Stimulated activated naive CD8-positive, alpha-beta T cell treated with anti-CD3 and anti-CD28 coated beads, Interleukin-15, Interleukin-2, amounts not matched to agents 100 U/mL and 50 U/mL, for 24 hours (primary cell): ENCODE measurements at places on chromosomes 1 and 21.

GRCh38 chr1:191049781-191050180, 572.1 kb upstream of the BRINP3 start:
- no peak for DNase-seq

DNA sequence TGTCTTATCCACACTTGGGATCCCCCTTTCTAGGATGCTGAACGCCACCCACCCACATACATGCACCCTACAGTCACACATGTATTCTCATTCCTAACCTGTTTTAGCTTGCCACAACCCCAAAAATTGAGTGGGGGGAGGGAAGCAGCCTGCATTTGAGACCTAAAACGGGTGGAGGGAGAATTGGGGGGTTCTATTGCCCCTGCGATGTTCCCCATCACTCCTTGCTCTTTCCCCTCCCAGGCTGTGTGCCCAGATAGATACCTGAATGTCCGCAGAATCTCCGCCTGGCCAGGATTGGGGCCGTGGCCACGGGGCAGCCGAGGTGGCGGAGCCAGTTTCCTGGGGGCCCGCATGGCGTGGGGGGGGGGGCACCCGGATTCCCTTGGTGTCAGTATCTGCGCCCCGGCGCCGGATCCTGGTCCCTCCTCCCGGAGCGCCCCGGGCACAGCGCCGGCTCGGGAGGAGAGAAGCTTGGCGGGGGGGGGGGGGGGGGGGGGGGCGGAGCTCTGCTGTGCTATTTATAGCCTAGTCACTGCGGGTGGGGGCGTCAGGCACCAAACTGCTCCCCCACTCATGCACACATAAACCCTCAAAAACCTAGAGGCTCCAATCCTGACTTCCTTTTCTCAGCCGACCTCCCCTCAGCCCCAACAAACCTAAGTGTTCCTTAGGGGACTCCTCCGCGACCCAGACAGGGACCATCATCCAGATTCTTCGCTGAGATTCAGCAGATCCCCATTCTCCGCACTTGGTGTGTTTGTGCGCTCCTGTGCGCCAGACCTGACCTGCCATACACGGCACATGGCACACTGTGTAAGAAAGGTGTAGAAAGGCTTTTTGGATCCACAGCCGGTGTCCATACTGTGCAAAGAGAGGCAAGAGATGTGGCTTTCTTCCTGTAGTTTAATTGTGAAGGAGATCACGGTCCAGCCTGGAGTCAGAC, 1.9 kb downstream of the ANKRD34A start:
- peak; percentile 54 for DNase-seq

DNA sequence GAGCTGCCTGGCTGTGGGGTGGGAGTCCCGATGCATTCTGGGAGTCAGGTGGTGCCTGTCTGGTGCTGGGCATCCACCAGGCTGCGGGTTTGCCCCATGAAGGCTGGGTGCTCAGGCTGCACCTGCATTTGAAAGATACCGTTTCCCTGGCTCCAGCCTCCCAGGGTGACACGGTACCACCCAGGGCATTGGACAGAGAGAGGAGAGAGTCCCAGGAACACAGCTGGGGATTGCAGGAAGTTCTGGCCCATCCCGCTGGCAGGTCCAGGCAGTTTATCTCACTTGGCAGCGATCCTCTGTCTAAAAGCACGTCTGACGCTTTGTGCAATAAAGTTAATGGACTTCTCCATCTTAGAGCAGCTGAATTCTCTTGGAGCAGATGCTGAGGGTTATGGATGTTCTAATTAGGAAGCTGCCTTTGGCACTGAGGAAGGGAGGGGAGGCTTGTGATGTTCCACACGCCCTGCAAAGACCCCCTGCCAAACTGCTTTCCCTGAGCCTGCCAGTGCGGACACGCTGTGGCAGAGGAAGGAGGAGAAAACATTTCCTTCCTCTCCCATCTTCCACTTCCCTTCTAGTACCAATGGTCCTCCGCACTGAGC, 246.9 kb downstream of the GRIK3 start:
- DNase-seq = no peak

DNA sequence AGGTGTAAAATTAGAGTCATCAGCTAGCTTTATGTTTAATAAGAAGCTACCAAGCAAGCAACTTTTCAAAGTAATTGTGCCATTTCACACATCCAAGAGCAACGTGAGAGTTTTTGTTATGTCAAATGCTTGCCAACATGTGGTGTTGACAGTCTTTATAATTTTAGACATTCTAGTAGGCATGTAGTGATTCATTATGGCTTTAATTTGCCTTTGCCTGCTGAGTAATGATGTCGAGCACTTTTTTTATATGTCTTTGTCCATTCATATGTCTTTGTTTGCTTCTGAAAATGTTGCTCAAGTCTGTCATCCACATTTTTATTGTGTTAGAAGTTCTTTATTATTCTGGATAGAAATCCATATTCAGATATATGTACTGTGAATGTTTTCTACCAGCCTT, 21.4 kb upstream of the CHIT1 start:
- DNase-seq = no peak

GRCh38 chr21:33229099-33229783, 497 bp upstream of the IFNAR2 start:
- DNase-seq = no peak

- DNase-seq = no peak
Observed at GRCh38 chr1:26697431-26697977, 1.7 kb downstream of the ARID1A start.
